ENCODE measurements at places on chromosomes 7 and 10.
A peak's percentile ranks its signal among the peaks of the same experiment; 100 is the strongest.

DNA sequence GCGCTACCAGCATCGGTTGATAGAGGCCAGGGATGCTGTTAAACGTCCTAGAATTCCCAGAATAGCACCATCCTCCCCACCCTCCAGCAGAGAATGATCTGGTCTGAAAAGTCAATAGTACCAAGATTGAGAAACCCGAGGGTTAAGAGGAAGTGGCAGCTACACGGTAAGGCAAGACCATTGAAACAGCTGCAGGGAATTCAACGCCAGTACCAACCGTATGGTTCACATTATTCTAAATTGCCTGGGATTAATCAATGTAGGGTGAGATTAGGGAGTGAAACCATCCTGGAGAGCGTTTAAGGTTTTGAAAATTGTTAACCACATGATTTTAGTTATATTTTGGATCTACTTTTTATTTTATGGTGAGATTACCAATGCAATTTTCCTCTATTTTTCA, 352.2 kb downstream of the PRPF18 start:
- DNase-seq = no peak

- peak; percentile 25 for DNase-seq
Measured at GRCh38 chr10:97319671-97320479, 804 bp downstream of the FRAT1 start.

DNA sequence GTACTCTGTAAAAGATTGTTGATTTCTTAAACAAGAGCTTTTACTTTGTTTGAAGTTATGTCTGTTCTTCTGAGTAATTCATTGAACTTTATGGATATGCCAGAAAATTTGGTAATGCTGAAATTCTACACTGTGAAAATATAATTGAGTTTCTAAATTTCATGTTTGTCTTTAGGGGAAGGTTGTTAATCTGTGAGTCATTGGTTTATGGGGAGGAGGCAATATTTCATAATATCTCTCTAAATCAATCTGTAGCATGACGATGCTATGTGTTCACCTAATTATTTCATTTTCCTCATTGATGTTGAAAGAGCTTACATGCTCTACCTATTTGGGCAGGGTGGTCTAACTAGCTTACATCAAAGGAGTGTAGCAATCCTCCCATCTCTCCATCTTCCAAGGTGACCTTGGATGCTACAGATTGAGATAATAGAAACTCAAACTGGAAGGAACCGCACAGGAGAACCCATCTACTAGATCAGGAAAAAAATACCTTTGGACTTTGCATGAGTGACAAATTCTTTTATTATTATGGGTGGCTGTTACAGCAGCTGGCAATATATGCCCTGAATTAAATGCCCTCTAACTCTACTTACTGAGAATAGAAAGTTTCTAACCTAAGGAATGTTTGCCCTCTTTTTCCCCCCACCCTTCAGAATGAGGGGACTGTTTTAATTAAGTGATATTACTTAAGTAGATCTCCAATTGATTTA, 8.4 kb upstream of the SNX13 start:
- DNase-seq = no peak

GRCh38 chr7:4233621-4234497, 448.2 kb upstream of the FOXK1 start:
- DNase-seq = no peak

- DNase-seq = no peak
Measured at GRCh38 chr10:22761569-22762220, 47.3 kb upstream of the PIP4K2A start.

- peak; percentile 73 for DNase-seq
Measured at GRCh38 chr7:24757353-24758275, at the start of gene GSDME. Gene GSDME, minus strand, starts transcription at chr7:24757464. Its CDS starts 7,690 bp downstream, at chr7:24749774.

DNA sequence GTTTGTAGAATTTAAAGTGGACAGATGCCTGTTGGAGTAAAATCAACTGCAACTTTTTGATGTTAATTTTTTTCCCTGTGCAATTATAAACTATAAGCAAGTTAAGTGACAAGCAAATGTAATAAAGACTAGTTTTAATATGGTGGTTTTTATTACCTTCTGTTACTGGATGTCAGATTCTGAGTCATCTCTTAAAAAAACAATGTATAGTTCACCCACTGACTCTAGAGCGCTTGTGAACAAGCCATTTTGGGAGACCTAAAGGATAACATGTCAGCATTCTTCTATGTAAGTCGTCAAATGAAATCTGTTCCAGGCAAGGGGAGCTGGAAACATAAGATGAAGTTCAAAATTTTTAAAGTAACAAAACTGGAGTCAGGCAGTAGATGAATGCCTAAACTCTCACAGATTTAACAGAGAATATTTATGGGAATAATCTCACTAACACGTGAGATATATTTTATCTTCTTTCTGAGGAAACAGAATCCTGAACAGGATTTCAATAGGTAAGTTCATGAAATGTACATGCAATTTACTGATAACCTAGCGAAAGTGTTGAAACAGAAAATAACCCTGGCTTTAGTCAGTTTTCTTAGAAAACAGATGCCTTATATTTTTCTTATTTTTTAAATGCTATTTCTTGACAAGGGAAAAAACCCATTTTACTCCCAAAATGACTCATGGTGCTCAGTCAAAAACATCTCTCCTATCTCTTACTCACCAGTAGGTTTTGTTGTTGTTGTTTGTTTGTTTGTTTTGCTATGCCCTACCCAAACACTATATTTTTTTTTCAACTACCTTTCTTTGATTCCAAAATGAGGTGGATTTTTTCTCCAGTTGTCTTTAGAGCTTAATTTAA, 91.7 kb downstream of the SLC39A12 start:
- DNase-seq = no peak

GRCh38 chr10:99711129-99711719, 20.7 kb downstream of the COX15 start:
- DNase-seq = no peak

DNA sequence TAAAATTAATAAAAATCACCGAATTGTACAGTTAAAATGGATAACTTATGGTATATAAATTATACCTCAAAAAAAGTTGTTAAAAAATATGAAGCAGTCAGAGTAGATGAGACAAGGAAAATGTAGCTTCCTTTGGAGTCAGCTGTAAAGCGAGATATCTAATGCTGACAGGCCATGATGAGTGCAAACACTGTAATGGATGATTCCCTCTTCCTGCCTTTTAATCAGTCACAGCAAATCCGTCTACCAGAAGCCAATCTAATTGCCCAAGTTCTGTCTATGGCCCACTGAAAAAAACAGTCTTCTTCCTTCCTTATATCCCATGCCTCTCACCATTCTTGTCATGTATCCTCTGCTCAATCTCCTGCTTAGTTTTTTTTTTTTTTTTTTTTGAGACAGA, 59.9 kb upstream of the DNAJB12 start:
- DNase-seq = no peak

GRCh38 chr7:30954914-30955313, 8.8 kb upstream of the GHRHR start:
- DNase-seq = no peak

Data from T1000 (cell line).